ENCODE measurements at places on chromosomes 11 and 22.
A peak's percentile ranks its signal among the peaks of the same experiment; 100 is the strongest.

GRCh38 chr11:102487214-102487613, 34.6 kb upstream of the TMEM123 start:
- no peak overlapping the region for H3K4me3 ChIP-seq
- no peaks in the 10 kb centered on the region for H3K36me3 ChIP-seq
- H3K4me1 ChIP-seq = peaks cover 17% of the 10 kb centered on the region

DNA sequence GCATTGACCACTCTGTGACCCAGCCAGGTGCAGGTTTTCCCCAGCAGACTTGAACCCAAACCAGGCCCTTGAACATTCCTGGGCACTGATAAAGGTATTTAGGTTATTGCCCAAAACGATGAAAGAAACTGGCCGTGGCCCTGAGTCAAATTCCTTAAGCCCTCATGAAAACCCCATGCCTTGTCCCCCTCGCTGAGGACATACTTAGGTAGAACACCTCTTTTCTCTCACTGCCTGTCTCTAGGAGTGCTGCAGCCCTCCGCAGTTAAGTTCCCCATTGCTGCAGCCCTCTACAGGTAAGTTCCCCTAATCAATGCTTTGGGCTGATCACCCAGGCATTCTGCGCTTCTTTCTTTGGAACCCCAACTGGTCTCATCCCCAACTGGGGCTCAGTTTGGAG, 961.6 kb downstream of the TBC1D22A start:
- H3K27me3 ChIP-seq = no peaks in the 10 kb centered on the region
- H3K36me3 ChIP-seq = no peaks in the 10 kb centered on the region
- DNase-seq = no peak
- H3K27ac ChIP-seq = no peak overlapping the region
- no peaks in the 10 kb centered on the region for H3K4me1 ChIP-seq

DNA sequence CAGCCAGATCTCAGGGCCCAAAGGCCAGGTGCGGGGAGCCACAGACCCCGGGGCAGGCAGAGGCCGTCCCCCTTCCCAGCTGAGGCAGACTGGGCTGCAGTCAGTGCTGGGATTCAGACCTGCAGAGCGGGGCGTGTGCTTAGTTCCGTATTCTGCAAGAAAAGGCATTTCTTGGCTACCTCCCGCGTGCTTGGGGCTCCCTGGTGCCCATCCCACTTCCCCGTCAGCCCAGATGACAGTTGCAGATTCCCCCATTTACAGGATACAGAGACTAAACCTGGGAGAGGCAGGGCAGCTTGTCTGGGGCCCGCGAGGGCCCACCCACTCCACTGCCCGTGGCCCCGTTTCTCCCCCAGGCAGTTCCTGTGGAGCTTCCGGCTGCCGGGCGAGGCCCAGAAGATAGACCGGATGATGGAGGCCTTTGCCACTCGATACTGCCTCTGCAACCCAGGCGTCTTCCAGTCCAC, 18.3 kb downstream of the CYTH4 start:
- peak overlapping the region; percentile 70 for H3K4me3 ChIP-seq
- H3K36me3 ChIP-seq = peaks cover 87% of the 10 kb centered on the region
- no peaks in the 10 kb centered on the region for H3K27me3 ChIP-seq
- peak; percentile 75 for DNase-seq

- H3K27me3 ChIP-seq = peaks cover 30% of the 10 kb centered on the region
- no peak overlapping the region for H3K4me3 ChIP-seq
- no peak overlapping the region for H3K27ac ChIP-seq
- no peak for DNase-seq
Observed at GRCh38 chr22:24810043-24810749, 4.2 kb downstream of the SGSM1 start.

DNA sequence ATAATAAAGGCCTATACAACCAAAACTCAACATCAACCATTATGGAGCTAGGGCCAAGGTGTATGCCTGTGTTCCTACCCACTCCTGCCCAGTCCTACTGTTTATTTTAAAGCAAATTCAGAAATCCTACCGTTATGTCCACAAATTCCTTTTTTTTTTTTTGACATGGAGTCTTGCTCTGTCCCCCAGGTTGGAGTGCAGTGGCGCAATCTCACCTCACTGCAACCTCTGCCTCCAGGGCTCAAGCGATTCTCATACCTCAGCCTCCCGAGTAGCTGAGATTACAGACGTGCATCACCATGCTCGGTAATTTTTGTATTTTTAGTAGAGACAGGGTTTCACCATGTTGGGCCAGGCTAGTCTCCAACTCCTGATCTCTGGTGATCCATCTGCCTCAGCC, 3.1 kb upstream of the CPT1A start:
- no peak overlapping the region for H3K27ac ChIP-seq
- peaks cover 35% of the 10 kb centered on the region for H3K4me1 ChIP-seq
- no peak for DNase-seq
- H3K4me3 ChIP-seq = no peak overlapping the region

DNA sequence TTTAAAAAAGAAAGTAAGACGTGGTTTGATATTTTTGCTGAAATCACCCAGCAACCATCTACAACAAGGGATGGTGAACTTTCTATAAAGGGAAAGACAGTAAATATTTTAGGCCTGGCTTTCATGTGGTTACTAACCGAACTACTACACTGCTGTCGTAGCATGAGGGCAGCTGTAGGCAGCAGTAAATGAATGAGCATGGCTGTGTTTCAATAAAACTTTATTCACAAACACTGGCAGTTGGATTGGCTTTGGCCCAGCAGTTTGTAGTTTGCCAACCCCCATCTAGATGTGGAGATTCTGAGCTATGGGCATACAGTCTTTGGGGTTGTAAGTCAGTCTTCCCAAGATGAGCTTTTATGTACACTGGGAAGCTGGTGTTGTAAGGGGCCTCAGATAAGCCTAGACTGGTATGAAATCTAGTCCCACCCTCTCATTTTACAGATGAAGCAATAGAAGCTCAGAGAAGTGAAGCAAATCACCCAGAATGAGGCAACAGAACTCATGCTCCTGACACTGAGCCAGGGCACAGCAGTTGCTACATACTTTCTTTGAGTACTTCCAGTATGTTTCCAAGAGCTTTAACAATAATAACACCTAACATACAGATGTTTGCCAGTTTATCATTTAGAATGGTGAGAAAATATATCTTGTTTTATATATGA, 204.4 kb downstream of the ADAMTS15 start:
- no peaks in the 10 kb centered on the region for H3K27me3 ChIP-seq
- H3K4me1 ChIP-seq = no peaks in the 10 kb centered on the region
- no peak for DNase-seq

GRCh38 chr11:94638301-94638901, 71.2 kb downstream of the PIWIL4 start:
- peaks cover 14% of the 10 kb centered on the region for H3K4me1 ChIP-seq
- H3K27ac ChIP-seq = no peak overlapping the region
- no peak for DNase-seq
- no peak overlapping the region for H3K4me3 ChIP-seq
- no peaks in the 10 kb centered on the region for H3K27me3 ChIP-seq

- DNase-seq = no peak
- H3K27me3 ChIP-seq = peaks cover 58% of the 10 kb centered on the region
- H3K4me1 ChIP-seq = no peaks in the 10 kb centered on the region
- no peak overlapping the region for H3K27ac ChIP-seq
- no peak overlapping the region for H3K4me3 ChIP-seq
Observed at GRCh38 chr22:39183991-39184585, 31.6 kb upstream of the CBX7 start.

All from activated naive CD4-positive, alpha-beta T cell treated with anti-CD3 and anti-CD28 coated beads, Interleukin-2, amount 10 ng/mL, durations not matched to agents 7 days and 5 days (primary cell).